ENCODE measurements at places on chromosomes 4 and X.

- no peak for DNase-seq
These were observed 203.1 kb downstream of the SLC7A11 start for GRCh38 chr4:138039010-138039409.

GRCh38 chrX:137051978-137052642, 18.3 kb upstream of the GPR101 start:
- DNase-seq, result peak; percentile 78

DNA sequence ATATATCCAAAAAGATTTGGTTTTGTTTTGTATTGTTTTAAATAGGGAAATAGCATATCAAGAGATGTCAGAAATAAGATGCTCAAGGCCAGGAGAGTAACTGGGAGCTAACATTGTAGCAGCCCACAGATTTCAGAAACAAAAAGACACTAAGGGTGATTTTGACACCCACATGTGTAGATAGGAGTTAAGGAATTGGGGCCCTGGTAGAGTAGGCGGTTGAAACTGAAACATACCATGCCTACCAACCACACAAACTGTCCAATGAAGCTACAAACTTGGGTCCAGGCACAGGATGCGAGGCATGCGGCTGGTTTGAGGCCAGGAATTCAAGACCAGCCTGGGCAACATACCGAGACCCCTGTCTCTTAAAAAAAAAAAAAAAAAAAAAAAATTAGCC, 6.3 kb upstream of the HSPA4L start:
- no peak for DNase-seq

- DNase-seq, result no peak
These were observed 62.4 kb upstream of the CRMP1 start for GRCh38 chr4:5955201-5955821.
